ENCODE measurements at places on chromosomes 6 and 20.

GRCh38 chr6:137904822-137905617 is 38.0 kb downstream of the TNFAIP3 start:
- no peak for DNase-seq

- DNase-seq: no peak
These were observed 60.2 kb downstream of the LRRC1 start for GRCh38 chr6:53854843-53855567.

- DNase-seq: no peak
These were observed 106.0 kb downstream of the FOXF2 start for GRCh38 chr6:1495344-1495743.

- no peak for DNase-seq
These were observed 25.9 kb upstream of the EPB41L1 start for GRCh38 chr20:36128463-36129159.

- no peak for DNase-seq
These were observed 22.2 kb downstream of the EIF2S2 start for GRCh38 chr20:34089655-34090345.

- no peak for DNase-seq
These were observed 56.7 kb upstream of the PSMF1 start for GRCh38 chr20:1061484-1062221.

GRCh38 chr20:63580796-63581461 is 6.9 kb upstream of the HELZ2 start:
- peak; percentile 36 for DNase-seq

DNA sequence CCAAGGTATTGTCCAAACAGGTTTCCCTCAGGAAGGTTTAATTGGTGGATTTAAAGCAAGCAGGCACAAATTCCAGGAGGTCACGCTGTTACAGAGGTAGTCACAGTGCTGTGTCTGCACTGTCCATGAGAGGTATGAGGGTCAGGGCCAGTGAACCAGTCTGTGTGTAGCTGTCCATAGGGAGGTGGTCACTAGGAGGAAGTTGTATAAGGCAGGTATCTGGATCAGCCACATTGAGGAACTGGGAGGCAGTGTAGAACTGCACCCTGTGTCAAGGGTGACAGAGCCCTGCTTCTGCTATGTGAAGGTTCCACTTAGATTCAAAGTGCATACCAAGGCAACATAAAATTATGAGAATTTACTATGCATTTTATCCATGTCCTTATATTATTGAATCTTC is 73.3 kb downstream of the MAP3K4 start:
- no peak for DNase-seq

DNA sequence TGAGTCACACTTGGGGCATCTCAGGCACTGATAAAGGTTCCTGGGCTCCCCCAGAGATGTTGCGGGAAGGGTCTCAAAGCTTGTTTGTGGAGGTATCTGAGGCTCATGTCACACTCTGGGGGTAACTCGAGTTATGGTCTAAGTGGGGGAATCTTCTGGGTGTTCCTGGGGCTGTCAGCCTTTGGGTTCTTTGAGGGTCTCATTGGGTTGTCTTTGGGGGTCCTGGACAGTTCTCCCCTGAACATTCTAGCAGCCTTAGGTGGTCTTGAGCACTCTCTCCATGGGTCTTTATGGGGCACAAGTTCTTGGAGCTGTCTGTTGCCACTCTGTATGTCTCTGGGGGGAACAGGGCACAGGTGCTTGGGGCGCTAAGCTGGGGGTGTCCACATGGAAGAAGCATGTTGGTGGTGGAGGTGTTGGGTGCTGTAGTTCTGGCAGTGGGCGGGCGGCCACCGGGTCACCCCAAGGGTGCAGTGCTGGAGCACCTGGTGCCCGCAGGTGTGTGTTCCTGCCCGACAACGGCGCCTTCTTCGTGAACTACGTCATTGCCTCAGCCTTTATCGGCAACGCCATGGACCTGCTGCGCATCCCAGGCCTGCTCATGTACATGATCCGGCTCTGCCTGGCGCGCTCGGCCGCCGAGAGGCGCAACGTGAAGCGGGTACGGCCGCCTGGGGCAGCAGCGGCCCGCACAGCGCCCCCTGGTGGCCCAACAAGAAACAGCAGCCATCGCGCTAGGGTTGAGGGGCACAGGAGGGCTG is 7.1 kb upstream of the CAPN11 start:
- peak; percentile 6 for DNase-seq

GRCh38 chr20:48175261-48175660 is 390.0 kb upstream of the SULF2 start:
- DNase-seq: no peak

- no peak for DNase-seq
These were observed 54.1 kb upstream of the VSX1 start for GRCh38 chr20:25136056-25136455.

DNA sequence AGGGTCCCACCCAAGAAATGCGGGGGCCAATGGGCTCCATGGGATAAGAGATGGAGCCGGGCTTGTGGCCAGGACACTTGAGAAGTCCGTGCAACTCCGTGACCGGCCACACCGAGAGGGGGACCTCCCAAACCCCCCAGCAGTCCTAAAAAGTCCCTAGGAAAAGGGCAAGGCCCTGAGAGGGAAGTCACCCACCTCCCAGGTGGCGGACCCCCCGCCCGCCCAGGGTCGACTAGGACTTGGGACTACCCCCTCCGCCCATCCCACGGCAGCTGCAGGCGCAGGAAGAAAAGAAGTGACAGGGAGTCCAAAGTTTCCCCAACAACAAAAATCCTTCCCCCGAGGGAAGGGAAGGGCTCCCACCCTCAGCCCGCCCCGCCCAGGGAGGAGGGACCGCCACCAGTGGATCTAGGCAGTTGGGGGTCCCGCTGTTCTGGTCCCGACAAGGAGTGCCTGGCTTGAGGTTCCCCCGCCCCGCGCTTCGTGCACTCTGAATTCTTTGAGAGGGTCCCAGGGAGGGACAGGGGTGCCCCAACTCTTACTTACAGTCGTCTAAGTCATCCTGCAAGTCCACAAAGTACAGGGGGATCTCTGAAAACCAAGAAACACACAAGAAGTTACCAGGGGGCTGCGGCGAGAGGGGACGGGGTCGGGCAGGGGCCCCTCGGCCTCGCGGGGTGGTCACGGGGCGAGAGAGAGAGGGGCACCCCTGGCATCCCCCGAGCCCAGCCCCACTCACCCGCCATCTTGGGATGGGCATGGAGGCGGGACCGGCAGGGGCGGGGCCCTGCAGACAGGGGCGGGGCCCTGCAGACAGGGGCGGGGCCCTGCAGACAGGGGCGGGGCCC is 611 bp upstream of the RAB22A start:
- DNase-seq: peak; percentile 46

Measured in COR-L47 (cell line).